ENCODE measurements at places on chromosomes 1 and 21. TPM values are rescaled to one million over a fixed set of nuclear protein-coding genes. Genes with fewer than 3 reads are reported as not detected.
A peak's percentile ranks its signal among the peaks of the same experiment; 100 is the strongest.

The C1orf115 gene
- total RNA-seq = 18.2 TPM

The NOS1AP gene
- 5.0 TPM for total RNA-seq

The DIPK1A gene
- total RNA-seq = 8.0 TPM

The WDR64 gene
- total RNA-seq = not detected

The LHX4 gene
- total RNA-seq = not detected

The DCST1 gene
- total RNA-seq = not detected

The RAB3B gene
- total RNA-seq = 0.18 TPM

The AADACL4 gene
- total RNA-seq = not detected

- DNase-seq = no peak
Measured at GRCh38 chr1:233485385-233485784, 128.5 kb upstream of the KCNK1 start.

DNA sequence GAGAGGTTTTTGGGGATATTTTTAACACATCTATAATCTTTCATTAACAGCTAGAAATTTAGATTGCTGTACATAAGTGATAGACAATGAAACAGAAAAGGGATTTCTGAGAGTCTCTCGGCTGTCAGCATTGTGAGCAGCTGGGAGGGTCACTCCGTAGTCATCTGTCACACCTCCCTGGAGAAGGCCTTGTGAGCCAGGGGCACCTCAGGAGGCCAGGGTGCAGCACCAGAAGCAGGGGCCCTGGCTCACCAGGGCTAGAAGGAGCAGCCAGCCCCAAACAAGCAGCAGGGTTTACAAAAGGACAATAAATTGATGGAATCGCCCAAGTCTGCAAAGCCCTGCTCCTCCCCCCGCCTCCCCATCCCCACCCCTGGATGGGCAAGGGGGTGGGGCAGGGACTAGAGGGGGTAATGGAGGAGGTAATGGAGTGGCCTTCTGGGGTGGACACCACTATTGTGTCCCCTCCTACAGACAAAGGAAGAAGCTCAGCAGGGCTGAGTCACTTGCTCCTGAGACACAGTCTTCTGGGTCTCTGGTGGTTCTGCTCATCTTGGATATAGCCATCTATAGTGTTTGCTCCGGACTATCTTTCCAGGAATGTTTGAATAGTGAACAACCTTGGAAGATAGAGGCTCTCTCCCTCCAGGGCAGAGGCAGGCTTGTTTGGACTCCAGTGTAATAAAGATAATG, 263.4 kb downstream of the NPHP4 start:
- no peak for DNase-seq

- DNase-seq = peak; percentile 85
Measured at GRCh38 chr1:15090373-15090772, 63.2 kb upstream of the TMEM51 start.

- no peak for DNase-seq
Measured at GRCh38 chr1:199875856-199876255, 151.7 kb upstream of the NR5A2 start.

GRCh38 chr1:194821091-194821490, 1634.7 kb upstream of the B3GALT2 start:
- DNase-seq = no peak

- no peak for DNase-seq
Measured at GRCh38 chr1:198907423-198907746, 268.5 kb downstream of the PTPRC start.

GRCh38 chr1:150529017-150529416, 13.5 kb downstream of the FALEC start:
- DNase-seq = peak; percentile 82

GRCh38 chr1:161499099-161500039, 5.9 kb upstream of the FCGR2A start:
- peak; percentile 34 for DNase-seq

GRCh38 chr1:58584082-58584895, 7.2 kb upstream of the TACSTD2 start:
- DNase-seq = peak; percentile 90

GRCh38 chr1:18128298-18128697, 20.7 kb downstream of the IGSF21 start:
- no peak for DNase-seq

DNA sequence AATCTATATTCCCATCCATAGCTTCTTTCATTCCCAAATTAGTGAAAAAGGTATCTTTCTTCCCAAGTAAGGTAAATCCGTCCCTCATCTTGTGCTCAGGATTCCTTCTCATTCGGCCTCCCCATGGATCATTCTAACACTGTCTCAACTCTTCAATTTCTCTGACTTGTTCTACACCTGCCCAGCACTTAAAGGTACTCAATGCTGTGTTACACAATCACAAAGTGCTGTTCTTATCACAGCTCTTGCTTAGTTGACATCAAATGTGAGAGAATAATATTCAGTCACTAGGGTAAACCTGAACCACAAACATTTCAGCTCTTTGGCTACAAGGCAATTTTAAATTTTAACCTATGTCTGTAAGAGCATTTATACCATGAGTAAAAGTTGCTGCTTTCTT, 94.8 kb downstream of the DIRAS3 start:
- peak; percentile 48 for DNase-seq

DNA sequence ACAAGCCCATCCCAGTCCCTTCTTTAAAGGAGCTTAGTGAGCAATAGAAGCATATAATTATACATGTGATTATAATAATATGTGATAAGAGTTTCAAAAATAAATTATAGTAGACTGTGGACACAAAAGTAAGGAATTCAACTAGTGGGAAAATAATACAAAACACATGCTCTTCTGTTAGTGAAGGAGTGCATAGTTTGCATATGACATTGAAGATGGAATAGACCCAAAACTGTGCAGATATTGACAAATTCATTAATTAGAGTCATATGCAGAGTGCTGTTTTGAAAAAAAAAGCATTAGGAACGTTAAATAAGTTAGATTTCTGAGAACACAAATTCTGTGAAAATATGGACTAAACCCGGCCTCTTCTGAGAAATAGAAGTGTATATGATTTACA, 278.8 kb downstream of the ASTN1 start:
- no peak for DNase-seq

- no peak for DNase-seq
Measured at GRCh38 chr1:60916906-60917305, 165.5 kb upstream of the NFIA start.

- DNase-seq = no peak
Measured at GRCh38 chr1:43666608-43667007, 16.7 kb downstream of the KDM4A start.

DNA sequence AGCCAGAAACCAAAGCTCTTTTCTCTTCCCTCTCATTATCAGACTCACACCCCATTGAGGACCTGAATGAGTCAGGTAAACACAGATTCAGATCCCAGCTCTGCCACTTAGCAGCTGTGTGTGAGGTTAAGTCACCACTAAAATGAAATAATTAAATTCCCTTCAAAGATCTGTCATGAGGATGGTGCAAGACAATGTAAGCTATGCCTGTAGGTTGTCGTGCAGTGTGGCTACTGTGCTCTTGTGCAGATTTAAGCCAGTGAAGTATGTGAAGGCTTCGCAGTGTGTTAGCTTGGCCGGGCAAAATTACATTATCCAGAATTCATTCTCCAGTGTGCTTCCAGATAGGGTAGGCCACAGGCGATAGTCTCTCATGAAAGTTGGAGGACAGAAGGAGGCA, 13.6 kb downstream of the UBL4B start:
- no peak for DNase-seq

- DNase-seq = no peak
Measured at GRCh38 chr1:179077396-179077795, 4.5 kb upstream of the TOR3A start.

GRCh38 chr1:45854724-45855123, 51.3 kb downstream of the MAST2 start:
- no peak for DNase-seq

GRCh38 chr1:154557248-154557938, 1.1 kb downstream of the UBE2Q1 start:
- DNase-seq = no peak

DNA sequence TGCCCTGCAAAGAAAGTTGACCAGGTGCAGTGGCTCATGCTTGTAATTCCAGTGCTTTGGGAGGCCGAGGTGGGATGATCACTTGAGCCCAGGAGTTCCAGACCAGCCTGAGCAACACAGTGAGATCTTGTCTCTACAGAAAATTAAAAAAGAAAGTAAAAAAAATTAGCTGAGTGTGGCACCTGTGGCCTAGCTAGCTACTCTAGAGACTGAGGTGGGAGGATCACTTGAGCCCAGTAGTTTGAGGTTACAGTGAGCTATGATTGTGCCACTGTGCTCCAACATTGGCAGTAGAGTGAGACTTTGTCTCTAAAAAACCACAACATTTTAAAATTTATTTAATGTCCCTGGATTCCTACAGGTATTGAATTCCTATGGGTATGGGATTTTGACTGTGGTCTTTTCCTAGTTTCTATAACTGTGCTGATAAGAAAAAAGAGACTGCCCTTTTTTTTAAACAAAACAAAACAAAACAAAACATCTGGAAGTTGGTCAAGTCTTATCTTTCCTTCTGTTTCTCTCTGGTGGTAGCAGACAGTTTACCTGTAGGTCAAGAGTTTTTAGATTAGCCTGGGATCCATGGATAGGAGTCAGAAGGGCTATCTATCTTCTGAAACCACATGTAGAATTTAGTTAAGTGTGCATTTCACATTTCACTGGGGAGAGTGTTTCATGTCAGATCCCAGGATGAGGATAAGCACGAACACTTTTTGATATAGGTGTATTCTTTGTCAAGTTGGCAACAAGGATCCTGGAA, 18.8 kb downstream of the UCK2 start:
- no peak for DNase-seq

DNA sequence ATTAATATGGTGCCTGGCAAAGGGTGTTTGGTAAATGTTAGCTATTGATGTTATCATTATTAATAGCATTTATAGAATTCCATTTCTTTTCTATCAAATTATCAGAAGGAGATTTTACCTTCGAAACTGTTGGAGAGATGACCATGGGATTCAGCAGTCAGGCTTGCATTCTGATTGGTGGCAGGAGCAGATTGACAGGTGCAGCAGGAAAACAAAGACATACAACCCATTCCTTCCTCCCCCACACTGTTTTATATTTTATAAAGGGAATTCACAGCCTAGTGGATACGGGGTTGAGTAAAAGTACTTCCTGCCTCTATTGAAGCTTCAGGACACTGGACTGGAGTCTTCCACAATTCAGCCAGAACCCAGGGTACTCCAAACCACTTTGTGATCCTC, 55.1 kb upstream of the SYT14 start:
- no peak for DNase-seq

- DNase-seq = no peak
Measured at GRCh38 chr21:33755354-33755753, 113.1 kb downstream of the ITSN1 start.

- DNase-seq = no peak
Measured at GRCh38 chr1:3091334-3091733, 22.3 kb downstream of the PRDM16 start.

- DNase-seq = no peak
Measured at GRCh38 chr1:64959986-64960385, 6.4 kb downstream of the JAK1 start.

- no peak for DNase-seq
Measured at GRCh38 chr1:226799634-226800281, 60.7 kb upstream of the ITPKB start.

DNA sequence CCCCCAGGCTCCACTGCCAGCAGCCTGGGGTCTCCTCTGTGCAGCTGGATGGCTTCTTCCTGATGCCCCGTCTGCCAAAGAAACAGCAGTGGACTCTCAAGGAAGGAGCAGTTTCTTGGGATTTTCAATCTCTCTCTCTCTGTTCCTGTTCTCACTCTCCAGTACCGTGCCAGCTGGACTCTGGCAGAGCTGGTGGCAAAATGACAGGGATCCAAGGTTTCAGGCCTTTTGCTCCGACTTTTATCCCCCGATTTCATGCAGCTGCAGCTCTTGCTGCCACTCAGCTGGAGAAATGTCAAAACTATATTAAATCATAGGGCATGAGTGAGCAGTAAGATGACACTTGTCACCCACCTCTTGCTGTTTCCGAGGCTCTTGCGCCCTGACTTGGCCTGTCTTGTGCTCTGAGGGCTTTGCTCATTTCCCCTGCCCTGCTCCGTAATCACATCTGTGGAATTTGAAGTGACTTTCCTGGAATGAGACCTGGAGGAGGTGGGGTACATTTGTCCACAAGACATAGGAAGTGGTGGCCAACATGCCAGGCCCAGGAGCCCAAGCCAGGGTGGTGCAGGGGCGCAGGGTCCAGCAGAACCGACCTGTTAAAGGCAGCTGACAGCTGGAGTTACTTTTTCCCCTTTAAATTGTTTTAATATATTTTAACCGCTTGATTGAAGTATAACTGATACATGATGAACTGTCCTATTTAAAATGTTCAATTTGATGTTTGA, 576.2 kb downstream of the PTPRU start:
- DNase-seq = no peak
